ENCODE measurements at places on chromosomes 4 and X.

- no peak for DNase-seq
Observed at GRCh38 chr4:150321113-150321512, 242.9 kb downstream of the DCLK2 start.

GRCh38 chrX:131985526-131986049, 37.5 kb upstream of the STK26 start:
- no peak for DNase-seq

DNA sequence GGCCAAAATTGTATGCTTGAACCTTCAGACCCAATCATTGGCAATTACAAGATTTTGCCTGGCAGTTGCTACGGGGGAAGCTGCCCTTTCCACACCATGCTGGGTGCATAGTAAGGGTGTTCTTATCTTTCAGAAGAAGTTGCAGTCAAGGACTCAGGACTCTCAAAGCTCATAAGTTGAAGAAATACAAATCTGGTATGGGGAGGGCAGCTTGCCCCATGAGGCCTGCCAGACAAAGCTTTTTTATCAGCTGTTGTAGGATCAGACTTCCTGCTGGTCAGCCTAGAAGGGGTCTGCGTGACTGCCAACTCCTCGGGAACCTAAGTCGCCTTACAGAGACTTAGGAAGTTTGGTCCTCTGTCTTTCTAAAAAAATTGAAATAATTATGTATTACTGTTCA, 174.9 kb upstream of the TECRL start:
- no peak for DNase-seq

DNA sequence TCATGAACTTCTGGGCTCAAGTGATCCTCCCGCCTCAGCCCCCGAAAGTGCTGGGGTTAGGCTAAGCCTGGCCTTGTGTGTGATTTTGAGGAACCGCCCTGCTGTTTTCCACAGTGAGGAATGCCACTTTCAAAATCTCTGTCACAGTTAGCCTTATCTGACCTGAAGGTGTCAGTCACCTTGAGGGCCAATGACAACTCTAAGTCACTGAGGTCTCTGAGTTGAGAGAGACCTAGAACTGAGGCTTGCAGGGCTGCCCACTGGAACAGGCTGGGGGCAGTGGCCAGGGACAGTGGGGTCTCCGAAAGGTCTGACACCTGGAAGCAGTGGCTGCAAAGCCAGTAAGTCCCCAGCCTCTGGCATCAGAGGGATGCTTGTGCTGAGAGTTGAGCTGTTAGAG, 6.1 kb downstream of the TADA2B start:
- no peak for DNase-seq

DNA sequence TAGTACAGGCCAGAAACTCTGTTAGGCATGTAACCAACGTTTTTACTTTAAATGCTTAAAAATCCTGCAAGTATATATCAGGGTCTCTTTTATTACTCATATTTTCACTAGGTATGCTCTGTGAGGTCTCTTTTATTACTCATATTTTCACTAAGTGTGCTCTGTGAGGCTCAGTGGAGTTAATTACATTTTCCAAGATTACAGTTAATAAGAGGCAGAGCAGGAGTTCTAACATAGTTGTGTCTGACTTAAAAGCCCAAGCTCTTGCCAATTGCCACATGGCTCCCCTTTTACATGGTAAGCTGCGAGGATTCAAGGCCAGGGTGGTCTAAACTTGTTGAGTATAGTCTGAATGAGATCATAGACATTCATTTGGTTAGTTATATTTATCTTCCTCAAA, 81.0 kb upstream of the ARMCX2 start:
- DNase-seq: no peak

DNA sequence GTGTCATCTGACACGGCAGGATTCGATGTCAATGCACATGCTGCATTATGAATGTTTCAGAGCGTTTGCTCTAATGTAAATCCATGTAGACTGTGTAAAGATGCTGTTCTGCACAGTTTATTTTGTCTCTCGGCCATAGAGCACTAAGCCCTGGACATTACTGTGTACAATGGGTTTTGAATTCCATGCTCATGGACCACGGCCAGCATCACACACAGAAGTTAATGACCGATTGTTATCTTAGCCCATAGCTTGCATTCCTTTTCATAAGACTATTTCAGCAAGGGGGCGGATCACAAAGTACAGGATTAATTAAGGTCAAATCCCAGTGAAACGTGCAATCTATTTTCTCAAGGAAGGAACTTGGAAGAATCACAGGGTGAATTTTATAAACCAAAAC, 286.1 kb upstream of the TENM3 start:
- no peak for DNase-seq

GRCh38 chrX:37787423-37787869, 7.6 kb downstream of the CYBB start:
- peak; percentile 61 for DNase-seq

GRCh38 chr4:16464651-16465050, 238.4 kb upstream of the TAPT1 start:
- DNase-seq: no peak

- DNase-seq: no peak
Observed at GRCh38 chr4:147737623-147738022, 5.7 kb downstream of the ARHGAP10 start.

GRCh38 chr4:121462660-121463261, 81.9 kb upstream of the QRFPR start:
- peak; percentile 71 for DNase-seq

DNA sequence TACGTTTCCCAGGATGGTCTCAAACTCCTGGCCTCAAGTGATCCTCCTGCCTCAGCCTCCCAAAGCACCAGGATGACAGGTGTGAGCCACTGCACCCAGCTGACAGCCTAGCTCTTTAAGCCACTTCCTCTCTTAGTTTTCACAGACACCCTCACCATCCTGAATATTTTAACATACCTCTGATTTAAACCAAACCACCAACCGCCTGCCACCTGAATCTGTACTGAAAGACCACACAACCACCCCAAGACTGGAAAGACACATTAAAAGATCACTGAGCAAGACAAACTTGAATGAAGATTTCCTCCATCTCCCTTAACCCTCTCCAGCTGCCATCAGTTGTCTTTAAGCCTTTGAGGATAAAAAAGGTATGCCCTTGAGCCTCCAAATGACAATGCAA, 110.6 kb downstream of the SH3KBP1 start:
- DNase-seq: peak; percentile 77

GRCh38 chrX:33357606-33358005, 146.3 kb upstream of the DMD start:
- no peak for DNase-seq

DNA sequence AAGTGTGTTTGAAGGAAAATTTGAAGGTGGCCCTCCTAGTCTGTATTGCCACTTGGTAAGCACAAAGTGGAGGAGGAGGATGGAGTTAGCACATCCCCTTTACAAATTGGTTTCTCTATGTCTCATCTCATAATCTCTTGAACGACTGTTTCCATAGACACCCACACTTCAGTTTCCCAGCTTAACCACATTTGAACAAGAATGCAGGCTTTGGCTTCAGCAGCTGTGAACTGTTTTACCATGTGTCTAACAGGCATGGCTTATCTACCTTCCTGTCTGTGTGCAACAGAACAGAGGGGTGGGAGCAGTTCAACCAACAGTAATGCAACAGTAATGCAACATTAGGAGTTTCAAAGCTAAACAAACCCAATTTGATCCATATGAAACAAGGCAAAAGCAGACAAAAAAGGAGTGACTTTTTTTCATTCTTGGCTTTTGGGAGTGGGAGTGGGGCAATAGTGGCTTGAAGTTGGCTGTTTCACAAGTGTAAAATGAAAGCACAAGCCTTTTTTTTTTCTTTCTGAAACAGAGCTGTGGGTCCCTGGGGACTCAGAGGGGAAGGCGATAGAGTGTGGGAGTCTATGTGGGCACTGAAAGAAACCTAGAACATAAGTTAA, 108.0 kb downstream of the ITM2A start:
- peak; percentile 94 for DNase-seq

- no peak for DNase-seq
Observed at GRCh38 chr4:171929477-171929876, 116.3 kb downstream of the GALNTL6 start.

DNA sequence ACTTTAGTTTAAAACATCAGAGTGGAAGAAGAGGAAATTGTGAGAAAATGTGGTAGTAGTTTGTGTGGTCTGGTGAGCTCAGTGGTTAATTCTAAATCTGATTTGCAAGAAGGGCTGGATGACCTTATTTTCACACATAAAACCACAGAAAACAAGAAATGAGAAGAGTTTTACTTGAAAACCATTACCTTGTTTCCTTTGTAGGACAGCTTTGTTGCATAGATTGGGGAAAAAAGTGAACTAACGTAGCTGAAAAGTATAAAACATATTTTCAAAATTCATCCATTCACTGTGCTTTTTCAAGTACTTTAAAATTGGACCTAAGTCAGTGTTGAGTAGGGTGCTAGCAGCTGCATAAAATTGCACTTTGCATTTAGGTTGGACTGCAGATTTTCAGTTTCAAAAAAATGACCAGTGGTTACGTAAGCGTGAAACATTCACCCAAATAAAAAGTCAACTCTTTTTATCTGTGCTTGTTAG, 211.3 kb downstream of the ARHGAP10 start:
- DNase-seq: peak; percentile 72

- DNase-seq: no peak
Observed at GRCh38 chrX:68090266-68090665, 343.0 kb downstream of the OPHN1 start.

GRCh38 chrX:2147928-2148327, 352.8 kb downstream of the DHRSX start:
- DNase-seq: no peak

Measured in GM12865 (cell line).